Stimulated activated CD4-positive, alpha-beta T cell treated with anti-CD3 and anti-CD28 coated beads, TNF-alpha, amount 100 ng/mL, for 4 hours (primary cell): ENCODE measurements at places on chromosomes 6 and 20.

DNA sequence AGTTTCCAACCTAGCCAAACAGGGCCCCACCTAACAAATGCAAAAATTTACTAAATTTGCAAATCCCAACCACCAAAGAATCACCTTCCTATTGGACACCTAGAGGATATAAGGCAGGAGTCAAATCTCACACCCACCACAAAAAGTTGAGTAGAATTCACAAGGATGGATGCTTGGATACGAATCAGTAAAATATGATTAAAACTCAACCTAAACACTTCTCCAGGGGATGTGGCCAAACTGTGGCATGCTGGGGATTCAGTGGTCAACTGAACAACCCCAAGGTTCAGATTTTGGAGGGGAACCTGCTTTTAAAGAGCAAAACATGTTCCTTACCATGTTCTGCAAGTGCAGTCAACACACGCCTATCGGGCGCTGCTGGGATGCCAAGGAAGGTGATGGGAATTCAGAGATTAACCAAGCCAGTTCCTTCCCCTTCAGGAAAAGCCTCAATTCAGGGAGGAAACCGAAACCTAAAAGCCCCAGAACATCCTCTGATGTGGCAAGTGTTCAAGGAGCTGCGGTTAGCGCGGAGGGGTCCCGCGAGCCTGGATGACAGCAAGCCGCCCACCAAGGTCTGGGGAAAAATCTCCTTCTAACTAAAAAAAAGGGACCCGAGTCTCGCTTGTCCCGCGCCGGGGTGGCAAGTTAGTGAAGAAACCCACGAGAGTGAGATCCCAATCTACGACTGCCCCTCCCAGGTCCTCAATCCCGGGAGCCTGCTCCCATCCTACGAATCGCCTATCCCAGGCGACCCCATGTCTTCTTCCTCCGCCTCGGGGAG, 902 bp downstream of the SAMHD1 start:
- peak; percentile 15 for DNase-seq

DNA sequence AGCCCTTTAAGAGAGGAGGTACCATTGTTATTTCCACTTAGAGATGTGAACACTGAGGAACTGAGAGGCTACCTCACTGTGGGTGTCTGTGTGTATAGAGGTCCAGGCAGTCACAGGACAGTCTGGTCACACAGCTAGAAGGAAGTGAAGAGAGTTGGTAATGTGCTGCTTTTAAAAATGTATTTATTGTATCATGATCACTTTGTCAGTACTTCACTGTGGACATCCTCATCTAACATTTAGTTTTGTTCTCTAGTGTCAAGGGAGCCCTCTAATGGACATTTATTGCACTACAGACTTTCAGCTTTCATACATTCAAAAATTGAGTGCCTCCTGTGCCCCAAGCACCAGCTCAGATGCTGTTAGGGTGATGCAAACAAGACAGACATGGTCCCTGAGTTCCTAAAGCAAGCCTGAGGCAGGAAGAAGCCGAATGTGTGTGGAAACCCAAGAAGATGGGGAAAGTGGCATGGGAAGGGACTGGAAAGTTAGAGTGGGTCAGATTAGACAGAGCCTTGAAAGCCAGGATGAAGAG, 123.0 kb downstream of the SLC16A10 start:
- no peak for DNase-seq

DNA sequence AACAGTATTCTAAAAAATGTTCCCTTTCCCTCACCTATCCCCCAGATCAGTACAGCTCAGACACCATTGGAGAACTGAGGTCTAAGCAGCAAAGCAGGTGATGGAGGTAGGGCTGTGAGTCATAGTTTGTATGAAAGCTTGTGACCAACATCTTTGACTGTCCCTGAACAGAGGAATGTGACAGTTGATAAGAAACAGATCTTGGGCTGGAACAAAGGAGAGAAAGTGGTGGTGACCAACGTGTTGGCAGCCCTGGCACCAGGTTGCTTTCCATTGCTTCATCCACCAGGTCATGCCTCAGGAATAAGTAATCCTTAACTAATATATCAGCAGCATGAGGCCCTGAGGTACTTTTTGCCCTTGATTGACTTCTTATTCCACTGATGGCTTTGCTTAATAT, 19.9 kb upstream of the CRIP3 start:
- no peak for DNase-seq

DNA sequence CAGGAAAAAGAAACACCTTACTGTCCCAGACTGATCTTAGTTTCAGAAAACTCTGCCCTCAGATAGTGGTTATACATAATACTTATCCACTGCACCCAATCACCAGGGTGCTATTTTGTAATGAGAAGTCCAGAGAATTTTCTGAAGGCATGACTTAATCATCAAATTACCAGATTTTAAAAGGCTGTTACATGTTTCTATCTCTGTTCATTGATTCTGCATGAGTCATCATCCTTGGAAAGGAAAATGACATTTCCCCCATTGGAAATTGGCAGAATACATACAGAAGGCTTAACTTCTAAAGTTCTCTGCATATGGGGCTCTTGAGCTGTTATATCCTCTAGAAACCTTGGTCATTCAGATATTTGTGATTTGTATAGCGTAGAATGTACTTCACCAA, 587.9 kb upstream of the FLRT3 start:
- no peak for DNase-seq

GRCh38 chr6:21264288-21265033, 329.1 kb upstream of the SOX4 start:
- DNase-seq, result no peak
